ENCODE measurements at places on chromosomes 4 and X.

DNA sequence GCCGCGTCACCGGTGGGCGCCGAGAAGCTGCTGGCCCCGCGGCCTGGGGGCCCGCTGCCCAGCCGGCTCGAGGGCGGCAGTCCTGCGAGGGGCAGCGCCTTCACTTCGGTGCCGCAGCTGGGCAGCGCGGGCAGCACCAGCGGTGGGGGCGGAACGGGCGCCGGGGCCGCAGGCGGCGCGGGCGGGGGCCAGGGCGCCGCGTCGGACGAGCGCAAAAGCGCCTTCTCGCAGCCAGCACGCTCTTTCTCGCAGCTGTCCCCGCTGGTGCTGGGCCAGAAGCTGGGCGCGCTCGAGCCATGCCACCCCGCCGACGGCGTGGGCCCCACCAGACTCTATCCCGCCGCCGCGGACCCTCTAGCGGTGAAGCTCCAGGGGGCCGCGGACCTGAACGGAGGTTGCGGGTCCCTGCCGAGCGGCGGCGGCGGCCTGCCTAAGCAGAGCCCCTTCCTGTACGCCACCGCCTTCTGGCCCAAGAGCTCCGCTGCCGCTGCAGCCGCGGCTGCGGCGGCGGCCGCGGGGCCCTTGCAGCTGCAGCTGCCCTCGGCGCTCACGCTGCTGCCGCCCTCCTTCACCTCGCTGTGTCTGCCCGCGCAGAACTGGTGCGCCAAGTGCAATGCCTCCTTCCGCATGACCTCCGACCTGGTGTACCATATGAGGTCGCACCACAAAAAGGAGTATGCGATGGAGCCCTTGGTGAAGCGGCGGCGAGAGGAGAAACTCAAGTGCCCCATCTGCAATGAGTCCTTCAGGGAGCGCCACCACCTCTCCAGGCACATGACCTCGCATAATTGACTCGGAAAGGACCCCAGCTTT lies 5.6 kb downstream of the PRDM8 start:
- DNase-seq = peak; percentile 16

DNA sequence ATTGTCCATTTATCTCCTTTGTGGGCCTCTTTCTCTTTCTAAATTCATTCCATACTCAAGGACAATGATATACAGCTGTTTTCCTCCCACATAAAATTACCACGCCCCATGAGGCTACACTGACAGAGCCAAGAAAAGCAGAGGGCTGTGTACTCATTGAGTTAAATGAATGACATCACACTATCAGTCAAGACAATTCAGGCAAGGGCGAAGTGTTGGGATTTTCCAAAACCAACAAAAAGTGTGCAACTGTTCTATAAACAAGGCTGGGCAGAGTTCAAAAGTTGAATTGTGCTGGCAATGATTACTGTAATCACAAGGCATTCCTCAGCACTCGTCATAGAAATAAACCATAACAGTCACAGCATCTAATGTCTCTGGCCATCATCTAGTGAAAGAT lies 799.6 kb upstream of the DIAPH2 start:
- DNase-seq = no peak

- no peak for DNase-seq
Measured at GRCh38 chrX:129227366-129227765, 295.9 kb downstream of the SMARCA1 start.

- DNase-seq = no peak
Measured at GRCh38 chrX:20507901-20508620, 241.4 kb upstream of the RPS6KA3 start.

DNA sequence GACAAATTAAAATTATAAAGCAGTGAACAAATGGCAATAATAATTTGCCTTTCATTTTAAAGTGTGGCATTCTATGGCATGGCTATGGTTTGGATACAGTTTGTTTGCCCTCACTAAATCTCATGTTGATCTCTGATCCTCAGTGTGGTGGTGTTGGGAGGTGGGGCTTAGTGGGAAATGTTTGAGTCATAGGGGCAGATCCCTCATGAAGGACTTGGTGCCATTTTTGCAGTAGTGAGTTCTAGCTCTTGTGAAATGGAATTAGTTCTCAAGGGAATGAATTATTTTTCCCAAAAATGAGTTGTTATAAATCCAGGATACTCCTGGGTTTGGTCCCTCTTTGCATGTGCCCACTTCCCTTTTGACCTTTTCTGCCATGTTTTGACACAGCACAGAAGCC lies 181.4 kb downstream of the AMELX start:
- no peak for DNase-seq
